ENCODE measurements at places on chromosomes 2 and 18.

DNA sequence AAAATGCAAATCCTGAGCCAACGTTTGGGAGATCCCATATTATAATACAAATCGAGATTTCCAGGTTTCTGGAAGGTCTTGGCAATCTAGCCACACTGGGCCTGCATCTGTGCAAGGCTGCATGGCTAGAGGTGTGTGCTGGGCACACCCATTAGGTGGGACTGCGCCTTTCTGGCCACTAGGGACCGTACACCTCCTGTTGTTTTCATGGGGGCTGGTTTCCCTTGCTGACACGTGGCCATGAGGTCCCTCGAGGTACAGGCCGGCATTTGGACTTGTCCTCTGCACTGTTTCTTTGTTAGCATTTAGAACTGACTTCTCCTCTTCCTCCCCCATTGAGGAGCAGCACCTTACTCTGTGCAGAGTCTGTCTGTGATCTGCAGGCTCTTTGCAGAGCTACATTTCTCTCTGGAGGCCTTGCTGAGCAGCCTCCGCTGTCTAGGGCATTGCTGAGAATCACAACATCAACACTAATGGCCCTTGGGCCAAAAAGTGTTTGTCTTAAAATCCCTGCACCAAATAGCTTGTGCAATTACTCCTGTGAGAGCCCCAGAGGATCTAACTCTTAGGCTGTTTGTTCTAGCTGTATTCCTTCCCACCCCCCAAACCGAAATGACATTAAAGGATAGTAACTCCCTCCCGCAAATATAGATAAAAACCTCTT lies 131.2 kb downstream of the NEDD4L start:
- DNase-seq, result no peak

DNA sequence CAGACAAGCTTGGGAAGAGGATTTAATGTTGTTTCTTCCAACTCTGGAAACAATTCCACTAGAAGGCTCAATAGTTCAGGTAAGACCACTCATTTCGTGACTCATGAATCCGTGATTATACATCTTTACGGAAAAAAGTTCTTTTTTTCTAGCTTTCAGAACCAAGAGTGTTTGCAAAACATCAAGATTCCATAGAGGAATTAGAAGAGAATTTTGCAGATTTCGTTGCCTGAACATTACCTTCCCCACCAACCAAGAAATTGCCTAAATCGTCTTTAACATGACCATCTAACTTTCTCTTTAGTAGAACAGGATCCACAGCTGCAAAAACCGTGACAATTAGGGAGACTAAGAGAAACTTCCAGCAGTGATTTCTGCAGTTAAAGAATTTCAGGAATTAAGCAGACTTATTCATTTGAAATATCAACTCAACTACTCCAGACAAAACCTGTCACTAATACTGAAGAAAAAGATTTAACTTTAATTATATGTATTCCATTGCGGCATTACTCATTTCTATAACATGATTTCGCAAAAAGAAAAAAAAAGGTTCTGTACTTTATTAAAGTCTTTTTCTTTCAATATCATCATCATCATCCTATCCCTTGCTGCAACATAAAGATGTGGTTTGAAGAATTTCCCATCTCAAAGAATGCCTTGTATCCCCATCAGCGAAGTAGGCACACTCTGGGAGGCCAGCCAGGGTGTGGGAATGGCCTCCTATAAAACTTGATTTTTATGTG lies 1.9 kb upstream of the NAB1 start:
- DNase-seq, result no peak

GRCh38 chr2:20343128-20343527 lies 7.5 kb downstream of the PUM2 start:
- DNase-seq, result no peak

DNA sequence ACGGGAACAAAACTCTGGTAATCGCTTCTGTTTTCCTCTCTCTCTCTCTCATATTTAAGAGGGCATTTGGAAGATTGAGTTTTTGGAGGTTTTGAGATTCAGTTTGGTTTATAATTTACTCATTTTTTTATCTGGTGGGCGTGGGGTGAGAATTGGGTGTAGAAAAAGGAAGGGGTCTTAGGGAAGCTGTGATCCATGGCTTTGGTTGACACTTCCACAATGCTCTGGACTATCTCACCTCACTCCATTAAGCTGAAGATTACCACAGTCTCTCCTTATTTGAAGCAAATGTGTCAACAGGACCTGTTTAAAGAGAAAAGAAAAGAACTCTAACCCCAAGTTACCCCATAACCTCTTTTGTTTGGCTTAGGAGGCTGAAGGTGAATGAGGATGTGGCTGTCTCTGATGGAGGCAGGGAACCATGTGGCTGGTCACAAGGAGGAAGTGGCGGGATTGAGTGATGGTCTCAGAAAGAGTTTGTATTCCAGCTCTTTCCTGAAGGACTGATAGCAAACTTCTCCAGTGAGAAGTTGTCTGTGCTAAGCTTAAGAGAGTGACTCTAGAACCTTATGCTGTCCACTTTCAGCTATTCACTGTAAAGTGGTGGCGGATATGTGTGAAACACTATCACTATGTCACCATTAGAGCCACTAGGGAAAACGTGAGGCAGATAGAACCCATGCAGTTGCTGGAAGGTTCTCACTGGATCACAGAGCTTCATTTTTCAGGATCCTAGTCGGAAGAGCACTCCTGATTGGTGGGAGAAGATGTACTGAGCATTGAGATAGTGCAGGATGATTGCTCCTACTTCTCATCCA lies 934 bp downstream of the ZNF804A start:
- DNase-seq, result no peak

GRCh38 chr2:177059293-177059692 lies 153.3 kb upstream of the HNRNPA3 start:
- no peak for DNase-seq

GRCh38 chr2:178279142-178279541 lies 84.8 kb downstream of the OSBPL6 start:
- DNase-seq, result no peak

GRCh38 chr18:45877403-45877802 lies 51.9 kb downstream of the SIGLEC15 start:
- DNase-seq, result no peak

GRCh38 chr2:212538305-212539071 lies at the start of gene ERBB4:
Gene ERBB4, minus strand, starts transcription at chr2:212538802. Its CDS starts 272 bp downstream, at chr2:212538530.
- peak; percentile 40 for DNase-seq

- no peak for DNase-seq
Observed at GRCh38 chr2:142745691-142746090, 131.8 kb upstream of the KYNU start.

GRCh38 chr2:43164686-43165085 lies 61.7 kb downstream of the ZFP36L2 start:
- no peak for DNase-seq

- no peak for DNase-seq
Observed at GRCh38 chr18:6010284-6010683, 115.0 kb upstream of the TMEM200C start.

DNA sequence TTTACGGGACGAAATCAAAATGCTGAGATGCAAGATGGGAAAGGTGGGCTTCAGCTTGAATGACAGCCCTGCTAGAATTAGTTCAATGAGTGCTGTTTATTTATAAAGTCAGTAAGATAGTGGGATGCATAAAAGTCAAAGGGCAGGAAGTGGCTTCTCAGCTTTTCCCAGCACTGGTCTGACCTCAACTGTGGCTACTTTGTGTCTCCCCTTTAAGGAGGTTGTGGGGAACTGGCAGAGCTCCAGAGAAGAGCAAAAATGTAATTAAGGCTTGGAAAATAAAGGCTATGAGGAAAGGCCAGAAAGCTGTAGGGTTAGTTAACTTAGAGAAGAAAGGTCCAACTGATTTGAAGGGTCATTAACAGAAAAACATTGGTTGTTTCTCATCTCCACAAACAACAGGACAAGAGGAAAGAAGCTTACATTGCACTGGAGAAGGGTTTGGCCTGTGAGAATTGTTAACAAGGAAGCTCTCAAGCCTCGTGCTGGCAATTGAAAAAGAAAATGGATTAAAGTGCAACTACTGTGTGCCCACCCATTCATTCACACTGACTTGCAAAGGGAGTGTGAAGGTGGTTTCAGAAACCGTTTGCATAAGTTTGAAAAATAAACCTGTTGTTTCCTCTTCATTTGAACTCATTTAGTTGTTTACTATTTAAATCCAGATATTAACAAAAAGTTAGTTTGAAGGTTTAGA lies 68.8 kb upstream of the CD28 start:
- DNase-seq, result peak; percentile 32

GRCh38 chr2:20933714-20934113 lies 110.2 kb downstream of the APOB start:
- DNase-seq, result no peak

- no peak for DNase-seq
Observed at GRCh38 chr2:162037886-162038285, 36.1 kb downstream of the DPP4 start.

- DNase-seq, result no peak
Observed at GRCh38 chr2:1306014-1306686, 107.1 kb upstream of the TPO start.

GRCh38 chr2:127911737-127912136 lies 26.0 kb upstream of the AMMECR1L start:
- no peak for DNase-seq

GRCh38 chr2:2134037-2134436 lies 197.0 kb downstream of the MYT1L start:
- DNase-seq, result no peak

GRCh38 chr2:225064362-225064761 lies 22.1 kb upstream of the DOCK10 start:
- no peak for DNase-seq

- no peak for DNase-seq
Observed at GRCh38 chr2:102000813-102001766, 9.3 kb downstream of the IL1R2 start.
